Endothelial cell (in vitro differentiated cells): ENCODE measurements at places on chromosomes 6 and 20. TPM values are rescaled to one million over a fixed set of nuclear protein-coding genes. Genes with fewer than 3 reads are reported as not detected.

The GSTA3 gene
- total RNA-seq, result not detected

DNA sequence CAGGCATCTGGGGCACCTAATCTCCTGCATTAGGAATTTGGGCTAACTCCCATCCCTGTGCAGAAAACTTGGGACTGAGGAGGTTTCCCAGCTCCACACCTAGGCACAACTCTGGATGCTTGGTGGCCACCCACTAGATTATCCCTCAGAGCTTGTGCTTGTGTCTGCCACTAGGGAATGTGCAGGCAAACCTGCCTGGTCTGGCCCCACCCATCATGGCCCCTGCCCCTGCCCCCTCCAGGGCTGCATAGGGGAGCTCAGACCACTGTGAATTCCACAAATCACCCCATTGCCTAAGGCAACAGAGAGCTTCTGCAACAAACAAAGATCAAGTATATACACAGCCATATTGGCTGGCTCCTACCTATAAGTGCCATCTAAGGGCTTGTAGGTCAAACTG, 31.1 kb downstream of the STMND1 start:
- DNase-seq, result no peak

DNA sequence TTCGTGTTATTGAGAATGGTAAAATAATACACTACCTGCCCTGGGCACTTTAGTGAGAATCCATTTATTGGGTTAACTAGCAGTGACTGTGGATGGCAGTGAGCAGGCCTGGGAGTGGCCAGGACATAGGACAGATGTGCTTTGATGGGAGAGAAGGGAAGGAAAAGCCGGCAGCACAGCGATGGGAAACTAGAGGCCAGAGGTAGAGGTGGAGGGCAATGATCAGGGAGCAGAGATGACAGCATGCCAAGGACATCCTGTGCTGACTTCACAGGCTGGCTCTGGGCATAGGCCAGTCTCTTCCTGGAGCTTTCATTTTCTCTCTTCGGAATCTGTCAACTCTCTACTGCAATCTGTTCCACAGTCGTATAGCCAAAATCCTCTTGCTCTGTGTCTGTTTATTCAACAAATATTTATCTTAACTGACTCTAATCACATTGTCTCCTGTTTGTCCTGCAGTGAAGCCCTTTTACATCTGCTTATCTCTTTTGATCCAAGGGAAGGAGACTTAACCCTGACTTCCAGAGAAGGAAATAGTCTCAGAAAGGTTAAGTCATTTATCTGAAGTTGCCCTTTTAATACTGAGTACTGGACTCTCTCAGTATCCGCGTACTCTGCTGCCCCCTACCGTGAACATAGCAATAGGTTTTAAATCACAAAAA, 18.4 kb upstream of the MMP24 start:
- peak; percentile 86 for DNase-seq

DNA sequence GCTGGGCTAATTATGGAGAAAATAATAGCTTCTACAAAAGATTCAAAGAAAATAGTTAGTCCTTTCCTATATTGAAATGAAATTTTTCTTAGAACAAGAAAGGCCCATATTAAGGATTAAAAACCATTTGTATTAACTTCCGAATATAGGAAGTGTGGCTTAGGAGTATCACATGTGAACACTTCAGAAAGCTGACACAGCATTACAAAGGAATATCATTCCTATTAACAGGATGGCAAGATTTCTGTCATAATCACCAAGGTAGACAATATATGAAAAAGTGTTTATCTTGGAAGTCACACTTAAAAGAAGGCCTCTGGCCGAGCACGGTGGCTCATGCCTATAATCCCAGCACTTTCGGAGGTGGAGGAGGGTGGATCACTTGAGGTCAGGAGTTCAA, 5.4 kb upstream of the LATS1 start:
- no peak for DNase-seq
